ENCODE measurements at places on chromosomes 16 and 17.

DNA sequence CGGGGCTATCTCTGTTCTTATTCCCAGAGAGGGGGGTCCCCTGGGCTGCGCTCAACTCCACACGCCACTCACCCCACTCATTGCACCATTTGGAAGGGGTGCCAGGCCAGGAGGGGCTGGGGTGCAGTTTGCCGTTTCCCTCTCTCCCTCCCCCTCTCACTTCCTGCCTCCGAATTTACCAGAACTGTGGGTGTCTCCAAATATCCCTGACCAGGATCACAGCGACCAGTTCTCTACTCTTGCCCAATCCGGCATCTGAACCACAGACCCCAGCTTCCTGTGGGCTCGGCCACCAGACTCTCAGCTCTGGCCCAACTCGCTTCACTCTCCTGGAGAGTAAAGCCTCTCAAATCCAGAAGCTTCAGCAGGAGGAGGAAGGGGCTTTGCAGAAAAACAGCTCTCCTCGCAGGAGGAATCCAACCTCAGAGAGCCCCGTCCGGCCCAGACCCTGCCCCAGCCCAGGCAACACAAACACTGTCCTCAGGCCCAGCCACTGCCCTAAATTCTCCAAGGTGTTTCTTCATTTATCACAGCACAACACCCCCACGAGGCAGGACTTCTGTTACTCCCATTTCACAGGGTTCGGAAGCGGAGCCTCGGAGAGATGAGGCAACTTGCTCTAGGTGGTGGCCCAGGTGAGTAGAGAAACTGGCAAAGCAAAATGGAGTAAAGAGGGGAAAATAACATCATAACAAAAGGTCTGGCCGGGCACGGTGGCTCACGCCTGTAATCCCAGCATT, 423 bp upstream of the ASGR2 start:
- no peak for DNase-seq

DNA sequence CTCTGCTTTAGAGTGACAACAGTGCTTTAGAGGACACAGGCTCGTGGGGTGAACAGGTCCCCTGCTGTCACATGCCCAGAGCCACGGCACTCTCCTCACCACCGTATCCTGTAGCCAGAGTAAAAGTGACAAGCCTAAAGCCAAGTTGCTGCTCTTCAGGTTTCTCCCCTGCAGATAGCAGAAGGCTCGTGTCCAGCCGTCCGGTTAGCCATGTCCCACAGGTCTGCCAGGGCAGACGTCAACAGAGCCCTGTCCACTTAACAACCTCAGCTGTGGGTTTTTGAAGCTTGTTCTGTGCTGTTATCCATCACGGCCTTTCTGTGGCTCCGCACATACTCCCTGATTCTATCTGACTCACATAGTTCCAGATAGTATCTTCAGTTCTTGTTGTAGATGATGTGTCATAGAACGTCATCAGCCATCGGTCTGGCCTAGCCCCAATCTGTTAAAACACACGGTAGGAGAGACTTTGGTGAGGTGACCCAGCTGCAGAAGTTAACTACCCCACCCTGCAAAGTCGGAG, 100.7 kb downstream of the SOCS1 start:
- DNase-seq: no peak

DNA sequence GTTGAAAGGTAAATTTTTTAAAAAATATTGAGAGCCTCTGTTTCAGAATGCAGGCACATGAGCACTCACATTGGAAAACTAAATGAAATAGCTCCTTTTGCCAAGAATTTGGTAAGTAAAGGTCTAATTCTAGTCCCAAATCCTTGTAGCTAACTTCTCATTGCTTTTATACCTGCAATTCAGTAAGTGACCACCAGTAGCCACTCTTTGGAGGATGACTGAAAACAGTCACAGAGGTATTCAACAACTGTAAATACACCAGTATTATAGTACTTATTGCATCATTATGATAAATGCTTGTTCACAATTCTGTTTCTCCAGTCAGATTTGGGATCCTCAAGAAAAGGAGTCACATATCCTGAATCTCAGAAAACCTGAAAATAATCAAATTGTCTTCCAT, 562.4 kb upstream of the CDH11 start:
- DNase-seq: no peak

GRCh38 chr17:2889256-2889655, 93.0 kb downstream of the RAP1GAP2 start:
- no peak for DNase-seq

GRCh38 chr16:70490261-70490660, 33.1 kb downstream of the COG4 start:
- no peak for DNase-seq

DNA sequence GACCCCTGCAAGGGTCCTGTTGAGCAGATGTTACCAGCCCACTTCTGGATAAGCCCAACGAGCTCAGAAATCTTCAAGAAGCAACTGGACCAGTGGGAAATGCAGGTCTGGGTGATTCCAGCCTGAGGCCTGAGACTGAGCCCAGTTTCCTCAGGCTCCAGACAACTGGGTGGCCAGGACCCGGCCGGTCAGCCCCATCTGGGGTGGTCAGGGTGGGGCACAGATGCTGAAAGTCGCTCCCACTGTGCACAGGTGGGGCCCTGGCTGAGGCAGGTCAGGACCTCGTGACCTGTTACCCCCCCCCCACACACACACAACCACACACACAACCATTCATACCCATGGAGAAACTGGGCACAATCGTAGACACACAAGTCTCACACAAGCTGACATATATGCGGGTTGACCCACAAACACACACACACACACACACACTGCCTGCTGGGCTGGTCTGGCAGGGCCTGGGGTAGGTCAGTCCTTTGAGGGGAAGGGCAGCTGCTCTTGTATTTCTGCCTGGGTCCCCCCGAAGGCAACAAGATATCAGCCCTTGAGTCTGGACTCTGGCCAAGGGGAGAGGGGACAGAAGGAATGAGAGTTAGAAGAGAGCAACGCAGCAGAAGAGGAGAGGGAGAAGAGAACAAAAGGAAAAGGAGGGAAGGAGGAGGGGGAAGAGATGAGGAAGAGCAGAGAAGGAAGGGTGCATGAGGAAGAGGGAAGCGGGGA, 99.0 kb upstream of the CDH5 start:
- DNase-seq: no peak

- DNase-seq: no peak
Observed at GRCh38 chr17:78999056-78999768, 10.4 kb downstream of the CANT1 start.

GRCh38 chr17:38429476-38430100, 1.3 kb downstream of the ARHGAP23 start:
- no peak for DNase-seq

GRCh38 chr16:50285406-50286003, 19.2 kb downstream of the ADCY7 start:
- no peak for DNase-seq

DNA sequence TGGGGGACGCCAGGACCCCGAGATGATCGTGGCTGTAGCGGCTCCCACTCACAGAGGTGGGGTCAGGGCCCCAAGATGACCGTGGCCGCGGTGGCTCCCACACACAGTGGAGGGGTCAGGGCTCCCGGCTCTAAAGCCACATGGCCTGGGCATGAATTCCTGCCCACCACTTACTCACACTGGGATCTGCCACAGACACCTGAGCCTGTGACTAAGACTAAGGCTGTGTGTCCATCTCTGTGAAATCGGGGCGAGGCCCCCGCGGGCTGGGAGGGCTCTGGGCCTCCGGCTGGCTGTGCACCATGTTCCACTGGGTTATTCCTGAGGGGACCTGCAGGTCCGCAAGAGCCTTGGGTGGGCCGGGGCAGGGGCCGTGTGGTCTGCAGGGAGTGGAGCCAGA, 18.5 kb downstream of the ZFPM1 start:
- no peak for DNase-seq

- no peak for DNase-seq
Observed at GRCh38 chr16:82384017-82384416, 214.0 kb upstream of the MPHOSPH6 start.

DNA sequence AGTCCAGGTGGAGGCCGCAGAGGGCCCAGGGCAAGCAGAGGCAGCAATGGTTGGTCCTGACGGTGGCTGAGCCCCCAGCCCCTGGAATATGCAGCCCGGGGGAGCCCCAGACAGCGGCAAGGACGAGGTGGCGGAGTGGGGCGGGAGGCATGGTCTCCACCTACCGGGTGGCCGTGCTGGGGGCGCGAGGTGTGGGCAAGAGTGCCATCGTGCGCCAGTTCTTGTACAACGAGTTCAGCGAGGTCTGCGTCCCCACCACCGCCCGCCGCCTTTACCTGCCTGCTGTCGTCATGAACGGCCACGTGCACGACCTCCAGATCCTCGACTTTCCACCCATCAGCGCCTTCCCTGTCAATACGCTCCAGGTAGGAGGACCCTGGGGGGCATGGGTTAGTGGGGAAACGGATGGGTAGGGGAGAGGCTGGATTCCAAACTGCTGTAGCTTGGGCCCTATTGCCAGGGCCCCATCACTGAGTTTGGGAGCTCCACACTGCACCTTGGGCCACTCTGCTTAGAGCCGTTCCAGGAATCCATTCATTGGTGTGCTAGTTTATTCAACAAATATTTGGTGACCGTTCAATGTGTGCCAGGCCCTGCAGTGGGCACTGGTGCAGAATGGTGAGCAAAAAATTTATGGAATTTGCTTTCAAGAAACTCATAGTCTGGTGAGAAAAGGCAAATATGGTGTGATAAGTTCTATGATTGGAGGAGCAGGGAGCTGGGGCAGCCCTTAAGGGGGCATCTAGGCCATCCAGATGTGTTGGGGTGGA, 3.8 kb downstream of the RASL10B start:
- DNase-seq: no peak

- DNase-seq: no peak
Observed at GRCh38 chr17:39219647-39220154, 6.0 kb downstream of the STAC2 start.

DNA sequence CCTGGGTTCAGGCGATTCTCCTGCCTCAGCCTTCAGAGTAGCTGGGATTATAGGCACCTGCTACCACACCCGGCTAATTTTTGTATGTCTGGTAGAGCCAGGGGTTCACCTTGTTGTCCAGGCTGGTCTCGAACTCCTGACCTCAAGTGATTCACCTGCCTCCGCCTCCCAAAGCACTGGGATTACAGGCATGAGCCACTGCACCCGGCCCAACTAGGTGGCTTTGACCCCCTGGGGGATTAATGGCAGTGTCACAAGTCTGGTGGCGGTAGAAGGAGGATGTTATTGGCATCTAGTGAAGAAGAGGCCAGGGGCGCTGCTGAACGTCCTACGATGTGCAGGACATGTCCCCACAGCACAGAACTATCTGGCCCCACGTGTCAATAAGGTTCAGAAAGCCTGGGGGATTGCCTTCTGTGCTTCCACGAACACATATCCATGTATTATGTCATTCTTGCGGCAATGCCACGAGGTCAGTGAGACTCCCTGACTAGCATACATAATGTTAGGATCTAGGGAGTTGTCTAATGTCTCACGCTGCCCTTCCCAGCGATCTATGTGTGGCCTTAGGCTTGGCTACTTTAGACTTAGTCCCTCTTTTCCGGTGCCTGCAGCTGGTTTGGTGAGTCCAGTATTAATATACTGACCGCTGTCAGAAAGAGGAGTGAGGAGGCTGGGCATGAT, 75.8 kb downstream of the ABCC6 start:
- no peak for DNase-seq

DNA sequence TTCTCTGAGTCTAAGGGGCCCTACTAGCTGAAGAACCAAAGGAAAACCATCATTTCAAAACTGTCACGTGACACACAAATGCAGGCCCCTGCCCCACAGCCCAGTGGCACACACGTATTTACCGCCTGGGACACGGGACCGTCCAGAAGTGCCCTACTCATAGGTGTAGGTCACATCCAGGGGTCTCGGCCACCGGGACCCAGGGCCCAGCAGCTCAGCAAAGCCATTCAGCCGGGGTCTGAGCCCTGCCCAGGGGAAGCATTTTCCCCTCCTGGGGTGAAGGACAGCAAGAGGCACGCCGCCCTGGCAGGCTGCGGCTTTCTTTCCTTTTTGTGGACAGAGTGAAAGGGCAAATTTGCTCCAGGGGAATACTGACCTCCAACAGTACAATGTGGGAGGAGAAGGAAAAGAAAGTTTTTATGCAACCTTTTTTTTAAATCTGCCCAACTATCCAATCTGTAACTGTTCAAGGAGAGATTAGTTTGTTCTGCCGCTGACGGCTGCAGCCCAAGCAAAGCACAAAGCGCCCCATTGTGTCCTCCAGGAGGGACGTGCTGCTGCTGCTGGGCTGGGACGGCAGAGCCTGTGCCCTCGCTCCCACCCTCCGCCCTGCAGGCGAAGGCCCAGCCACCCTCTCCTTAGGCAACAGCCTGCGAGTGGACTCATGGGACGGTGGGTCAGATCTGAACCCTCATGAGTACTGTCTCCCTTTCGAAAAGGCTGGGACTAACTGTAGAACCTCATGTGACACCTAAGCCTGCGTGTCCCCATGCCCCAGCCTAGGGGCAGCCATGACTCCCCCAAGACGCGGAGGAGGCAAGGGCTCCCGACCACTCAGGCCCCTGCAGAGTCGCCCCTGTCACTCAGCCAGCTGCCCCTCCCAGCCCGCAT, 21.3 kb downstream of the SLC7A5 start:
- DNase-seq: no peak

Measured in effector memory CD4-positive, alpha-beta T cell (primary cell).